ENCODE measurements at places on chromosomes 2 and 18. TPM values are rescaled to one million over a fixed set of nuclear protein-coding genes. Genes with fewer than 3 reads are reported as not detected.

The FBXO36 gene
- 5.0 TPM for total RNA-seq

The SERPINB7 gene
- total RNA-seq: not detected

The DYTN gene
- total RNA-seq: not detected

The COX5B gene
- total RNA-seq: 441 TPM

The PPP1R1C gene
- total RNA-seq: not detected

The NCKAP5 gene
- total RNA-seq: not detected

The SKOR2 gene
- total RNA-seq: not detected

The ABCA12 gene
- total RNA-seq: not detected

The IL1R2 gene
- not detected for total RNA-seq

The RESP18 gene
- not detected for total RNA-seq

The NEU2 gene
- not detected for total RNA-seq

The CFAP221 gene
- total RNA-seq: 2.7 TPM

The AMER3 gene
- not detected for total RNA-seq

The COL5A2 gene
- 12.8 TPM for total RNA-seq

The VWC2L gene
- total RNA-seq: not detected

The ARHGAP25 gene
- total RNA-seq: not detected

The LYG1 gene
- not detected for total RNA-seq

The GALNT5 gene
- total RNA-seq: not detected

The PRSS56 gene
- total RNA-seq: not detected

The CAVIN2 gene
- total RNA-seq: 3.2 TPM

The STAT4 gene
- not detected for total RNA-seq

The OR6B2 gene
- not detected for total RNA-seq

The OSR1 gene
- 0.07 TPM for total RNA-seq

The EXOC6B gene
- total RNA-seq: 39.5 TPM

The TANK gene
- total RNA-seq: 54.0 TPM

The FABP1 gene
- total RNA-seq: not detected

Data from G401 (cell line).